ENCODE measurements at places on chromosomes 6 and 20.

- no peak for DNase-seq
Measured at GRCh38 chr6:39892490-39893129, 41.7 kb downstream of the MOCS1 start.

GRCh38 chr6:25558155-25558817 is 93.7 kb upstream of the SCGN start:
- no peak for DNase-seq

- no peak for DNase-seq
Measured at GRCh38 chr6:52754443-52754842, 8.8 kb downstream of the GSTA2 start.

DNA sequence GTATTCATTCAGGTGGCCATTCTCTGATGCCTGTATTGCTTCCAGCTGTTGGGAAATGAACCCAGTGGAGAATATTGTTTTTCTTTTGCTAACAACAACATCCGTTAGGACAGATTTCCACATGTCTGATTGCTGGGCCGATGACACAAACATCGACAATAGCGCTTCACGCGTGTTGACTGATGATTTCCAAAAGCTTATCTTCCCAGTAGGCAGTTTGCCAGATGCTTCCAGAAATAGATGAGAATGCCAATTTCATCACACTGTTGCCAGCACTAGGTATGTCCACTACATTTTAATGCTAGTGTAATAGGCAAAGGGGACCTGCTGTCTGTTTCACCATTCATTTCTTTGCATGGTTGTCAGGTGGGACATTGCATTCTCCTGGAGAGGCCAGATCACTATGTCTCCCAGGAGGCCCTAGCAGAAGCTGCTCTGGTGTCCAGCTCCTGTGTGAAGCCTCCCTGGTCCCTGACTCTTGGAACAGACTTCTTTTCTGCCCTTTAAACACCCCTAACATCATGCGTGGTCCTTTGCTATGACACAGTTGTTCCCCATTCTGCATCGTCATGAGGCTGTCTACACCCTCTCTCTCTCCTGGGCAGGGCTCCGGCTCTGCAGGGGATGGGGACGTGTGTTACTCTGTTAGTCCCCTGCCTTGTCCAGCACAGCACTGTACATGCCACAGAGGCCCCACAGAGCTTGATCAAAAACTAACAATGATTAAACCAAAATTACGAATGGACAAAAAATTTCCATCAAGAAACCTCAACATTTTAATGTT is 181.6 kb downstream of the CDH26 start:
- no peak for DNase-seq

DNA sequence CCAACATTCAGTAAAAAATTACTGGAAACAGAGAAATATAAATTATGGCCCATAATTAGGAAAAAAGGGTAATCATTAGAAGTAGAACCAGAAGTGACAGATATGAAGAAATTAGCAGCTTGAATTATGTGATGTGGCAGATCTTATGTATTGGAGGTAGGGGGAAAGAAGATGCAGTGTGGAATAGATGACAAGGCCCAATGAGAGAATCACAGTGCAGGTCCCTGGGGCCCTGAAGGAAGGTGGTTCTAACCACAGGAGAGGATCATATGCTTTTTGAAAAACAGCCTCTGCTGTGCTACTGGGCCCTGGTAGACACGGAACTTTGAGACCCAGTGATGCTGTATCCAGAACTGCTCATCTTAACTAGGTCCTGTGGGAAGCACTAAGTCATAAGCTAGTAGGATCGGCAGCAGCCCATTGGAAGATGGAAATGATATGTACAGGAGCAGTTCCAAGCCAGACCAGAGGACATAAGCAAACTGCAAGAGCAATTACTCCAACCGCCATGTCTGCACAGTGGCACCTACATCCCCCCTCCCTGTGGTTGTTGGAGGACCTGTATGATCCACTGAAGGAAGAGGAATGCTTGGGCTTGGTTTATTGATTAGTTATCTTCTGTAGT is 14.2 kb downstream of the HEBP2 start:
- no peak for DNase-seq

DNA sequence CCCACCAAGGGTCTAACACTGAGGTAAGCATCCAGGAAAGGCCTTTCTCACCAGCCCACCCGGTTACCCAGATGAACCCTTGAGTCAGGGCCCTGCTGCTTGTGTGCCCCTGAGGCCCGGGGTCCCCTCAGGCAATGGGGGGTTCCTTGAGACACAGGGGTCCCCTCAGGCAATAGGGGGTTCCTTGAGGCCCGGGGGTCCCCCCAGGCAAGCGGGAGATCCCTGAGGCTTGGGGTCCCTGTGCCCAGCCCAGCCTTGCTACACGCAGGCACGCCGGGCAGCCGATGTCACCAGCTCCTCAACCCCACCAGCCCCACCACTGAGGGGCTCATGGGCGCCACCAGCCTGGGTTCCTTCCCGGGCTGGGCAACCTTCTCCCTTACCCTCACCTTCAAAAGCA is 247.2 kb downstream of the TTLL2 start:
- DNase-seq = no peak

DNA sequence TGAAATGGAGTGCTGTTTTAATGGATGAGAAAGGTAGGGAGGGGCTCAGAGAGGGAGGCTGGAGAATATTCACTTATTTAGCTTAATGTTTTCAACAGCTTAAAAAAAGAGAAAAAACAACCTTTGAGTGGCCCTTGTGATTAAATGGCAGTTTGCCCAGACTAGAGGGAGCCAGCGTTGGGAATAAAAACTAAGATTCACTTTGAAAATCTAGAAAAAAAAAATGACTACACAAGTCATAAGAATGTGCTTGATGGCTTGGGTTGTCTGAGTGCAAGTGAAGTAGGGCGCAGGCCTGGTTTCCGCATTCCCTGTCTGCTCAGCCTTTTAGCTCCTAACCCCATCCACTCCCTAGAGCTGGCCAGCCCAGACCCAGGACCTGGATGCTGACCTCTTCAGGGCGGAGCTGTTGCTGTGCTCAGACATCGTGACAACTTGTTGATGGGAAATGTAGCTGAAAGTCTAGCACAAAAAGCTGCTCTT is 28.9 kb downstream of the UTRN start:
- no peak for DNase-seq

DNA sequence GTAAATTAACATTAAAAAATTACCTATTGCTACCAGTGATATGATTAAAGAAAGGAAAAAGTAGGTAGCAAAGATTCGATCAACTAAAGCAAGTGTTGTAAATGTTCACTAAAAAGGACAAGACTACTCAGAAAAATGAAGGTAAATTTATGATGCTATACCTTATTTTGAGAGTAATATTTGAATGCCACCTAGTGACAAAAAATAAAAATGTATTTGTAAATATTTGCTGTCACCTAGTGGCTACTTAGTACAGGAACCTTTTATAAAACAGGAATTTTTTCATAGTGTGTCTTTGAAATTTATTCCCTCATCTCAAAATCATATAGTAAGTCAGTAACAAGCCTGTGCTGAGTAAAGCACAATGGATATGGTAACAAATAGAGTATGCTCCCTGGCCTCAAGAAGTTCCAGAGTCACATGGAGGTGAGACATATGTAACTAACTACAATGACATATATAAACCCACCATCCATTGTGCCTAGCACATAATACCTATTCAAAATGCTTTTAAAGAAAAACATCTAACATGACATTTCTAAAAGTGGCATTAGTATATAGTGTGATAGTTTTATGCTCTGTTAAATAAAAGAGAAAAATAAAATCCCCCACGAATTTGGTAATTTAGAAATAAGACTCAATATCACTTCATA is 193.1 kb upstream of the SIM1 start:
- no peak for DNase-seq

DNA sequence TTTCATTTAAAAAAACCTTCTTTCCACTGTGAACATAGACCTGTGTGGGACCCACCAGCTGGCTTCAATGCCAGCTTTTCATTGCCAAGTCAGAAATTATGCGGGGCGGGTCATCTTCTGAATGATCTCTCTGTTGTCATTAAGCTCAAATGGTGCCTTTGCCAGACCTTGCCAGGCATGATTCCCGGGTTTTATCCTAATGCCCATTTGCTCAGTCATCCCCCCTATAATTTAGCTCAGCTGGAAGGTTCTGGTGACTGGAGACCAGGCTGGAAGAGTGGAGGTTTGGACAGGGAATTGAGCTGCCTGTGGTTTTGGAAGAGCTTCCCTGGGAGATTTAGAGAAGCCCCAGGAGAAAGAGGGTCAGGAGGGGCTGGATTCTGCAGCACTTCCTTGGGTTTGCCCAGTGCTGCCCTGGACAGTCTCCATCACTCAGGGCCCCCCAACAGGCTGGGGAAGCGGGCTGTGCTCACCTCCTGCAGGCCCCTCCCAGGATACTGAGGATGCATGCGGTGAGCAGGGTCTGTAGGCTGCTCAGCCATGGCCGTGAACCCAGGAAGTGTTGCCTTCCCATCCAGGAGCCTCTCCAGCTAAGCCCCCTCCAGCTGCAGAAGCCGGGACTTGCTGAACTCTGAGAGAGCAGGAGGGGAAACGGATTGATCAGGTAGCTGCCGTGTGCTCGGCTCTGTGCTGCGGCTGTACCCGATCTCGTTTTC is 273.0 kb downstream of the CDH4 start:
- DNase-seq = no peak

- DNase-seq = no peak
Measured at GRCh38 chr6:129646642-129647041, 63.3 kb downstream of the ARHGAP18 start.

- DNase-seq = no peak
Measured at GRCh38 chr20:48096212-48096875, 311.1 kb upstream of the SULF2 start.

DNA sequence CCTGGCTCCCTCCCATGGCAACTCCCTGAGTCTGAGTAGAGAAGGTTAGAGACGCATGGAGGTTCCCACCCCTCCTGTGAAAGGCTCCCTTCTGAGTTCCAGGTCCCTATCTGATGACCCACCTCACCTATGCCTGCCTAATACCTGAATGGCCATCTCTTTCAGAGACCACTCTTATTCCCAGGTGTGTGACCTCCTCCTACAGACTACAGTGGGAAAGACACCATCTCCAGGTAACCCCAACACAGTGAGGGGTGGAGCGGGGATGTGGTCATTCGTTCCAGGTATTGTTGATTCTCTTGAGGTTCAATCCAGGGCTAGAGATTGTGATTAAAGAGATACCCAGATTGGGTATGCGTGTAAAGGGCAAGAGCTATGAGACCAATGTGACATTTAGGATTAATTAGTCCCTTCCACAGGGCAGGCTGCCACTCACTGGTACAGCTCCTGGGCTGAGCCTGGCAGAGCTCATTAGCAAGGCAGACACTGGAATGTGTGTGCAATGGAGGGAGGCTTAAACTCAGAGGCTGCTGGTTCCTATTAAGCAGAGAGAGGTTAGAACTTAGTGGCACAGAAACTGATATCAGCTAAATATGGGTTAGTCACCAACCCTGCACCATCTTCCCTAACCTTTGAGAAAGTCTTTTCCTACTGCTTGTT is 46.5 kb upstream of the IER3 start:
- DNase-seq = no peak

GRCh38 chr6:41756354-41756753 is 9.2 kb upstream of the PGC start:
- no peak for DNase-seq

DNA sequence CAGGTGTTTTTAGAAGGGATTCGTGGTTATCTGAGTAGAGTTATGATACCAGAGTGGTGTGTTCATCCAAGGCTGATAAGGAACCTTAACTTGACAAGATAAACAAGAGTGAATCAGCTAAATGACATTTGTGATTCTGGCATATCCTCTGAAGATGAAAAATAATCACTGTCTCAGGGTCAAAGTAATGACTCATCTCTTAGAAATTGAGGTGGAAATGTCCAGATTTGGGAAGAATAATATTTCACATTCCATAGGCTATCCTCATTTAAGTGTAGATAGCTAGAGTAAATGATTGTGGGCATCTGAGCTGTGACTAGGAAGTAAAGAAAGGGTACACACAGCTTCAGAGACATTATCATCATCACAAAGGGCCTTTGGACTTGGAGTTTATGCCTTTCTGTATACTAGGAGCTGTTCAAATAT is 255.7 kb downstream of the GJA1 start:
- no peak for DNase-seq

GRCh38 chr6:147274012-147274411 is 69.8 kb downstream of the STXBP5 start:
- DNase-seq = no peak

GRCh38 chr6:166465003-166465399 is 82.3 kb upstream of the MPC1 start:
- DNase-seq = no peak

GRCh38 chr6:122622479-122622878 is 12.3 kb downstream of the PKIB start:
- no peak for DNase-seq

- no peak for DNase-seq
Measured at GRCh38 chr20:18058661-18059467, 1.1 kb upstream of the OVOL2 start.

DNA sequence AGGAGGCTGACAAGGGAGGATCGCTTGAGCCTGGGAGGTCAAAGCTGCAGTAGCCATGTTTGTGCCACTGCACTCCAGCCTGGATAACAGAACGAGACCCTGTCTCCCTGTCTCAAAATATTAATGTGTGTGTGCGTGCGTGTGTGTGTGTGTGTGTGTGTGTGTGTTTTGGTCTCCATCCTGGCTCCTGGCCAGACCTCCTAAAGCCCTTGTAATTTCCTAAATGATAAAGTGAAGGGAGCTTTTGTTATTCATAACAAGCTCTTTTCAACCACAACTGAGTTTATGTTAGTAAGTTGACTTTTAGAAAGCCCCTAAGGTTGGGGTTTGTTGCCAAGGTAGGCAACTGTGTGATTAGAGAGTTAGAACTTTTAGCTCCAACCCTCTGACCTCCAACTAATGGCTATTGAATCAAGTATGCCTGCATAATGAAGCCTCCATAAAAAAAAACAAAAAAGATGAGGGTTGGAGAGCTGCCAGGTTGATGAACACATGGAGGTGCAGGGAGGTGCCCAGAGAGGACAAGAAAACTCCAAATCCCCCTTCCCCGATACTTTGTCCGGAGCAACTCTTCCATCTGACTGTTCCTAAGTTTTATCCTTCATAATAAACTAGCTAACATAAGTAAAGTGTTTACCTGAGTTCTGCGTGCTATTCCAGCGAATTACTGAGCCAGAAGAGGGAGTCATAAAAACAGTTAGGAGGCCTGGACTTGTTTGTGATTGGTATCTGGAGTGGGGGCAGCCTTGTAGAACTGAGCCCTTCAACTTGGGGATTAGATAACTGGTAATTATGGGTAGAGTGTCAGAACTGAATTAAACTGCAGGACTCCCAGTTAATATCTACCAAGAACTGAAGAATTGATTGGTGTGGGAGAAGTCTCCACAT is 5.3 kb upstream of the AIF1 start:
- no peak for DNase-seq

DNA sequence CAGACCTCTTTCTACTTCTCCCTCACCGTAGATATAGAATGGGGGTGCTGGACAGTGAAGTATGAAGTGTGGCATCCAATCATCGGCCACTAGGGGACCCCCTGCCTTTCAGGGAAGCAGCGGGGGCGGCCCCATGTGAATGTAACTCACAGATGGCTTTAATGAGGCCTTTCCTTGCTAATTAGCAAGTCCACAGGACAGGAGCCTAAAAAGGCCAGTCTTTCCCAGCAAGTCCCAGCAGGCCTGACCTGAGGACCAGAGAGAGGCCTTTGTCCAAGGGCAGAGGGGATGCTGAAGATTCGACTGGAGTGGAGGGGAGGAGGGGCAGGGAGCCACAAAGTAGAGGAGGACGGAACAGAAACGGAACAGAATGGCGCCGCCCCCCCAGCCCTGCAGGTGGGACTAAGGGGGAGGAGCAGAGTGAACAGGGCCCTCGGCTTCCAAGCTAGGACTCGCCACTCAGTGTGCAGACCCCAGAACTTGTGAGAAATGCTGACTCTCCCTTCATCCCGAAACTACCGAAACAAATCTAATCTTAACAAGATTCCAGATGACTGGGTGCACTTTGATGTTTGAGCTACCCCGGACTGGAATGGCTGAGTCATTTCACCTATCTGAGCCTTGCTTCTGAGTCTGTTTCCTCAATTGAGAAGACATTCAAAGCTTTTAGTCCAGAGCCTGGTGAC is 5.8 kb downstream of the C6orf132 start:
- DNase-seq = no peak

All from activated naive CD4-positive, alpha-beta T cell (primary cell).